ENCODE measurements at places on chromosomes 11 and 22.

DNA sequence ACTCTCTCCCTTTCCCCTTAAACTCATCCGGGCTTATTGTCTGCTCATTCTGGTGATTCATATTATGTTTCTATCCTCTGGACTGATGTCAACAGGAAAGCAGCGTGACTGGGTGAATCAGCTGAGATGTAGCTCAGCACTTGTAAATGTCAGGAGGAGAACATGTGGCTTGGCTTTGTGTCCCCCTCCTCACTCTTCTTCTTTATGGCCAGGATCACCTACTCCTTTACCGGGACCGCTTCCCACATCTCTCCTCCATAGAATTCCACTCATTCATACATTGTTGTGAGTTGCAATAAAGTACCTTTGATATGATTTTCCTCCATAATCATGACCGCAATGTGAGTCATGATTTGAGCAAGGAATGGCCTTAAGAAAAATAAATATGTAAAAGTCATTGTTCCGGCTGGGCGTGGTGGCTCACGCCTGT, 15.8 kb upstream of the SYN3 start:
- no peak for DNase-seq

DNA sequence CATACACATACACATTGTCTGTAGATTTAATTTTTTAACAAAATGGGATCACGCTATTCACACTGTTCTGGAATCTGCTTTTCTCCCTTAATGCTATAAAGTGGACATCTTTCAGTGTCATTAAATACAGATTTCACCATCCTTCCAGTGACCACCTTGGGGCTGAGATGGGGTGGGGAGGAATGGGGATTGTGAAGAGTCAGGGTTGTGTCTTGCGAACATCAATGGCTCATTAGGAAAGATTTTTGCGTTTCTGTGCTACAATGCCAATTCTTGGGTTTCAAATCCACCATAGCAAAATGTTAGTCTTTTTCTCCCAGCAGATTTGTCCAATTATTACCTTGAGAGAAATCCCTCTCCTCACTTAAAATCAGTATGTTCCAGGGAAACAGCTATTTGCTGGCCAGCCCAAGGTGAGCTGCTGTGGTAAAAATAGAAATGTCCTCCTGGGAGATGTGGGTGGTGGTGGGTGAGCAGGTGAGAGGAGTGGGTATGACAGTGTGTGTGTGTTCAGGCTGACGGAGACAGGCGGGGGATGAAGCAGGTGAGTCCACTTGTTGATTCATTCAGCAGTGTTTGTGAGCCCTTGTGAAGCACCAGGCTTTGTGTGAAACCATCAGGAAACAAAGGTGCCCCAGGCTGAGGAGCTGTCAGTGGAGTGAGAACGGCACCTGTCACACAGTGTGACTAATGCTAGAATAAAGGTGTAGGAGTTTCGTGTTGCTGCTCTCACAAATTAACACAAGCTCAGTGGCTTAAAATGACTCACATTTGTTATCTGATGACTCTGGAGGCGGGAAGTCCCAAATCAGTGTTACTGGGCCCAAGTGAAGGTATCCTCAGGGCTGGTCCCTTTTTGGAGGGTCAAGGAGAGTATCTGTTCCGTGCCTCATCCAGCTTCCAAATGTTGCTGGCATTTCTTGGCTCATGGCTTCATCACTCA, 1.7 kb upstream of the CBX6 start:
- peak; percentile 40 for DNase-seq

- peak; percentile 40 for DNase-seq
These were observed 27.3 kb downstream of the ARHGEF17 start for GRCh38 chr11:73335204-73335923.

- peak; percentile 62 for DNase-seq
These were observed 15.5 kb upstream of the RASD2 start for GRCh38 chr22:35524966-35525686.

DNA sequence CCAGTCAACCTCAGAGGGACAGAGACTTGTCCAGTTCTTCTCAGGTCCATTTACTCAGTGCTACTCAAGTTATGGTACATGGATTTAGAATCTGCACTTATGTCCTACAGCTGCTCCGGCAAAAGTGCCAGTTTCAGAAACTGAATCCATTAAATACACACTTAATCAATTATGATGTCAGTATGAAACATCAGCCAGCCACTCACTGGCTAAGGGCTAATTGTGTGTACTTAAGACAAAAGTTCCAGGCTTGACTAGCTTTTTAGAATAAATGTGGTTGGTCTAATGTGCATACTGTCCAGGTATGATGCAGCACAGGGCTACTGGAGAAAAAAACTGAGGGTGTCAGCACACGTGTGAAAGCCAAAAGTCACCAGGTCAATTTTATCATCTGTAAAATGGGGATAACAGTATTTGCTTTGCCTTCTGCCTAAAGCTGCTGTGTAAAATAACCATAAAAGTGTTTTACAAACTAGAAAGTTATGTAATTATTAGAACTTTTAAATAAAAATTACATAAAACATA, 55.4 kb upstream of the CYP2D6 start:
- DNase-seq = no peak

- no peak for DNase-seq
These were observed 18.8 kb upstream of the RBX1 start for GRCh38 chr22:40932396-40932795.

GRCh38 chr11:121059605-121060004, 35.7 kb downstream of the TBCEL start:
- DNase-seq = no peak

GRCh38 chr11:65209711-65210360, 28.1 kb downstream of the CAPN1 start:
- no peak for DNase-seq

DNA sequence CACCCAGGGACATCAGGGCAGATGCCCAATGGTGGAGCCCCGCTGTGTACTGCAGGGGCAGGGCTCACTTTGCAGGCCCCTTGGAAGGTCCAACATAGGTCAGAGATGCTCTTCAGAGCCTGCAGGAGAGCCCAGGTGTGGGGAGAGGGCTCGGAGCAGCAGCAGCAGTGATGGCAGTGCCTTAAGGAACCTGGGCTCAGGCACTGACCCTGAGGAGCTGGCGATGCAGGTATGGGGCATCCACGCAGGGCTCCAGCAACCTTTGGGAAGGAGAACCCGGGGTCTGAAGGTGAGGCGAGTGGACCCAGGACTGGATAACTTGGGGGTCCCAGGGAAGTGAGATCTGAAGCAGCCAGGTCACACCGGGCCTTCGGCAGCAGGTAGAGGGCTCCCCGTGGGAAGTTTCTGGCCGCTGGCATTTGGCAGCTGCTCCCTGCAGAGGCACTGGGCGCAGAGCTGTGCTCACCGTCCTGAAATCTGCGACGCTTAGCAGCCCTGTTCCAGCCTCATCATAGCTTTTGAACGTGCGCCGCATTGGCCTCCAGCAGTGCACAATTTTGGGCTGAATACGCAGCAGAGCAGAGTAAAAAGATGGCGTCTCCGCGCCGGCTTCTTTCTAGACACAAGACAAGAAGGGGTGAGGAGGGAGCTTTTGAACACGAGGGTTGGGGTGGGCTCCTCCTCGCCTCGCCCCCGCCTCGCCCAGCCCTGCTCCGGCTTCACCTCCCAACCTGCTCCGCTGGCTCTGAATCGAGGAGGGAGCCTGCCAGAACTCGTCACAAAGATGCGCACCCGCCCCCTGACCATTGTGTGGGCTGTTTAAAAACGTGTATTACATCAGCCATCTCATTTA, 118.8 kb downstream of the MPPED1 start:
- DNase-seq = no peak

- no peak for DNase-seq
These were observed 1516.4 kb downstream of the TBC1D22A start for GRCh38 chr22:48278620-48279460.

DNA sequence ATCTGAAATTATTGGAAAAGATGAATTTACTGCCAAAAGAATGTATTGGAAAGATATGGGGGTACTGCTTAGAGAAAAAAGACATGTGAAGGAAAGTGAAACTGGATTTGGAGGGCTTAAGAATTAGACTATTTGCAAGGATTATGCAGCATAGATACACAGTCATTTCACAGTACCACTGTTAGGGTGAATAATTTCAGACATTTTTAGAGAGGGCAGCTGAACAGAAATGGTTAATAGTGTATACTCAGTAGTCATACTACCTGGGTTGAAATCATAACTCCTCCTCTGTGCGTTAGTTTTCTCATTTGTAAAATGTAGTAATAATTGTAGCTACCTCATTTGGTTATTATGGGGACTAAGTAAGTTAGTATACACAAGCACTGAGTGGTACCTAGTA, 33.0 kb downstream of the GAS2 start:
- no peak for DNase-seq

DNA sequence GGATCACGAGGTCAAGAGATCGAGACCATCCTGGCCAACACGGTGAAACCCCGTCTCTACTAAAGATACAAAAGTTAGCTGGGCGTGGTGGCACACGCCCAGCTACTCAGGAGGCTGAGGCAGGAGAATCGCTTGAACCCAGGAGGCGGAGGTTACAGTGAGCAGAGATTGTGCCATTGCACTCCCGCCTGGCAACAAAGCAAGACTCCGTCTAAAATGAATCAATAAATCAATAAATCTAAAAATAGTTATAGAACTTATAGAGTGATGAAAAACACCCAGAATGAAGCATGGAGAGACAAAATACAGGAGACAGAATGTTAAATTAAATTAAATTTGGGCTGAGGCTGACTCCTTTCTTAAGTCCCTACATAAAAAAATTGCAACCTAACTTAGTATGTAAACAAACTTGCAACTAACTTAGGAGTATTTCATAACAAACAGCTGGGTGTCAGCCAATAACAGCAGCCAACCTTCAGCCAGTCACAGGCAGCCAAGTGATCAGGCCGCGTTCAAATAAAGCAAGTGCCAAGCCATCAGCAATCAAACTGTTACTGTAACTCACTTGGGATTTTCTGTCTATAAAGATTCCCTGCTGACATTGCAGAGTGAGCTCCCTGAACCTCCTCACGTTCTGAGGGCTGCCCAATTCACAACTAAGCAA, 7.3 kb upstream of the TP53AIP1 start:
- no peak for DNase-seq

GRCh38 chr11:108866781-108867180, 201.9 kb downstream of the DDX10 start:
- DNase-seq = no peak

DNA sequence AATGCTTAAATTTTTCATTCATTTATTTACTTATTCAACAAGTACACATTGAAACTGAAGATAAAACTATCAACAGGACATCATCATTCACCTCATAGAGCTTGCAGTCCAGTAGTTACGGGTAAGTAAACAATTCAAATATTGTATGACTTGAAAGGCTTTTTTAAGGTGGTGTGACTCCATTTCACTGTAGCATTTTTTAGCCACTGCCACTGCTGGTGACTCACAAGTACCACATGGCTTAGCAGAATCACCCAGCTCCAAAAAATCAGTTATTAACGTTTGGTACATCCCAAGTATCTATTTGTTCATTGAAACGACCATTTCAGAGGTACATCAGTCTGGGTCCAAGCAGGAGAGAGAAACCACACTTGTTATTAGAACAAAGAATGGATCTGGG, 427.9 kb upstream of the DDI1 start:
- no peak for DNase-seq

DNA sequence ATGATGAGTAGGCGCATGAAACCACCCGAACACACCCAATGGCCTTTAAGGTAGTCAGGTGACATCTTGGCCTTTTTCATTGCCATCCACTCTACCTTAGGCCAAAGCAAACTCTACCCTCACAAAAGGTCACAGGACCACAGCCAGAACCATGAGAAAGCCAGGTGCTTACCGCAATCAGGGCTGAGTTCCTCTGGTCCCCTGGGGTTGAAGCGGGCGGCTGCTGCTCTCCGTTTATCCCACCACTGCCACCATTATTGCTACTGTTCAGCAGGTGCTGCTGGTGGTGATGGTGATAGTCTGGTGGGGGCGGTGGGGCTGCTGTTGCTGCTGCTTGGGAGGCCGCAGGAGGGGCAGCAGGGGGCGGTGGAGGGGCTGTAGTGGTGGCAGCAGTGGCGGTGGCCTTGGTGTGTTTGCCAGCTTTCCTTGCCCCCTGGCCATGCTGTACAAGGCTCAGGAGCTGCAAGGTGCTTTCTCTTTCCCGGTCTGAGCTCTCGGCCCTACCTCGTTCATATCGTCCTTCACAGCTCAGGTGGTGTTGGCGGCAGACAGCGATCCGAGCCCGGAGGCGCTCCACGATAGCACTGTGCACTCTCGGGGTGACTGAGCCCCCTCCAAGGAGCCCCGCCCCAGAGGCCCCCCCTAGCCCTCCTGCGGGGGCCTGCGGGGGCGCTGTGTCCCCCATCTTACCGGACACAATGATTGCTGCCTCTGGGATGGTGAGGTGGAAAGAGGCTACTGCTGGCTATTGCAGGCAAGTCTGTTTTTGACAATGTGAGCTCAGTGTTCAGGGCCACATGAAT, 1.6 kb downstream of the MAML2 start:
- no peak for DNase-seq

GRCh38 chr22:44039566-44040171, 15.6 kb downstream of the PARVB start:
- DNase-seq = no peak

GRCh38 chr11:94066901-94067429, 45.8 kb downstream of the HEPHL1 start:
- DNase-seq = no peak

DNA sequence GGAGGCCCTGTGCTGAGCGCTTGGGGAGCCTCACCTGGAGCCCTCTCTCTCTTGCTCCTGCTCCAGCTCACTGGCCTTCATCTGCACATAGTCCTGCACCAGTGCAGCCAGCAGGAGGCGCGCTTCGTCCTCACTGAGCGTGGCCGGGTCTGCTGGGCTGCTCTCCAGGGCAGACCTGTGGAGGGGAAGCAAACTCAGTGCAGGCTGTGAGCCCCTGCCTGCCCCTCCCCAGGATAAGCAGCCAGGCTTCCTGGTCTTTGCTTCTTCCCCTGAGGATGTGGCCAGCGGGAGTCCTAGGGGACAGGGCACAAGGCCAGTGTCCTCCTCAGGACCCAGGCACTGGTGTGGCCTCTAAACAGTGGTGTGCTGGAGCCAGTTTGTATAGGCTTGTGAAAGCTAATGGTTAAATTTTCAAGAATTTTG, 2.2 kb downstream of the CALCA start:
- no peak for DNase-seq

DNA sequence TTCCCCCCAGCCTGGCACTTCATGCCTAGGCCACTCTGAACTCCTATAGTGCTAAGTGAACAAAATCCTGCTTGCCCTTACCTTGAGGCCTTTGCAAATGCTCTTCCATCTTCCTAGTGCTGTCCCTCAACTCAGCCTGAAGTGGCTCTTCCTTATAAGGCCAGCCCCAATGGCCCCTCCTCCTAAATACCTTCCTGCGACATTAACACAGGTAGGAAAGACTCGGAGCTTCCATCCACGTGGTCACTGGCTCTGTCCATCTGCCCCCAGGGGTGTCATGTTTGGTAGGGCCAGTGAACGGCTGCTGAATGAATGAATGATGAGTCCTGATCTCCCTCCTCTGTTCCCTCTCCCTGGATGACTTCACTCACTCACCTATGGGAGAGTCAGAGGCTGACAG, 4.2 kb downstream of the PDE2A start:
- DNase-seq = no peak

GRCh38 chr11:119889728-119890280, 160.8 kb upstream of the NECTIN1 start:
- no peak for DNase-seq
